Activated CD4-positive, alpha-beta memory T cell treated with anti-CD3 and anti-CD28 coated beads for 36 hours (primary cell): ENCODE measurements at places on chromosomes 4 and X. TPM values are rescaled to one million over a fixed set of nuclear protein-coding genes. Genes with fewer than 3 reads are reported as not detected.

FGB gene
- total RNA-seq: not detected

ZFP92 gene
- total RNA-seq: 1.6 TPM

MAGEC3 gene
- total RNA-seq: not detected

BTK gene
- 0.21 TPM for total RNA-seq

SLC25A53 gene
- total RNA-seq: 3.6 TPM

CFAP47 gene
- not detected for total RNA-seq

- no peak for DNase-seq
Observed at GRCh38 chr4:142959173-142959572, 113.1 kb upstream of the INPP4B start.

GRCh38 chr4:60655356-60655755, 544.8 kb upstream of the ADGRL3 start:
- DNase-seq: no peak

- no peak for DNase-seq
Observed at GRCh38 chr4:120085705-120086104, 19.1 kb upstream of the MAD2L1 start.

DNA sequence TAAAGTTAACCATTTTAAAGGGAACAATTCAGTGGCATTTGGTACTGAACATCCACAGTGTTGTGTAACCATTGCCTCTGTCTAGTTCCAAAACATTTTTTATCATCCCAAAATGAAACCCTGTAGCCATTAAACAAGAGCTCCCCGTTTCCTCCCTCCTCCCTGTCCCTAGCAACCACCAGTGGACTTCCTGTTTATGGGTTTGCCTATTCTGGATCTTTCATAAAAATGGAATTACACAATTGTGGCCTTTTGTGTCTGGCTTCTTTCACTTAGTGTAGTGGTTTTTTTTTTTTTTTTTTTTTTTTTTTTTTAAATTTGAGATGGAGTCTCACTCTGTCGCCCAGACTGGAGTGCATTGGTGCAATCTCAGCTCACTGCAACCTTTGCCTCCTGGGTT, 11.6 kb downstream of the RBMX2 start:
- no peak for DNase-seq

DNA sequence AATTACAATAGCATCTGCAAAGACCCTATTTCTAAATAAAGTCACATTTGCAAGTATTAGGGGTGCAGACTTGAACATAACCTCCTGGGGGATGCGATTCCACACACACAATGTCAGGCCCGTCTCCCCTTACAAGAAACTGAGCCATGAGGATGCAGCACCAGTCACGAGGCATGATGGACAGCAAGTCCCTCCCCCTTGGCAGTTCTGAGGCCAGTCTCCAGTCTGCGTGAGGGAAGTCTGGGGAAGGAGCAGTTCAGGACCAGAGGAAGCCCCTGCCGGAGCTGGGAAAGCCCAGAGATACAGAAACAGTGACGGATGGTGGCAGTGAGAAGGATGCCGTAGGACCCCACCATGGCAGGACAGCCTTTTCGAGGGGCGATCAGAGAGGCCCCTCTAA, 9.4 kb downstream of the FAM53A start:
- no peak for DNase-seq

- DNase-seq: no peak
Observed at GRCh38 chrX:65508851-65509250, 25.7 kb downstream of the LAS1L start.

GRCh38 chrX:110410603-110411002, 52.0 kb downstream of the RTL9 start:
- no peak for DNase-seq

DNA sequence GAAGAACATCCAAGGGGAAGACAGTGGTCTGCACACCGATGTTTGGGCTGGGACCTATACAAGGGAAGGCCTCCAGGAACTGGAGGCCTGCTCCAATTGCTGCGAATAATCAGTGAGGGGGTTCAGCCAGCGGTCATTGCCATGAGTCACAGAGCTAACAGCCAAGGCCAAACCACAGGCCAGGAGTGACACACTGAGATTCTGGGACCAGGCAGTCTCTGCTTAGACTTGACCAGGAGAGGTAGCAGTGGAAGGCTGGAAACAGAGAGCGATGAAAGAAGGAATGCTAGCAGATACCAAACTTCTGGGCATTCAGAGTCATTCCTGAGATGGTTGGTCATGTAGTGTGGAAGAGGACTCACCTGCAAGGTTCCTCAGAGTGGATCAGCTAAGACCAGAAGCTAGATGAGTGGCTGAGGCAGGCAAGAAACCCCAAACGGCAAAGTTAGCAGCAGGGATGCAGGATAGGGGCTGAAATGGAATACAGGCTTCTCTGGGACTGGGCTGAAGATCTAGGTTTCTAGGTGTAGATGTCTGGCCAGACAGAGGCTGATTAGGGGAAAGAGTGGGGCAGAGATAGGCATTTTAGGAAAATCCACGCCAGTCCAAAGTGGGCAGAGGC, 54.7 kb downstream of the CNGA2 start:
- DNase-seq: no peak

GRCh38 chr4:177302371-177303100, 7.1 kb upstream of the NEIL3 start:
- DNase-seq: no peak

DNA sequence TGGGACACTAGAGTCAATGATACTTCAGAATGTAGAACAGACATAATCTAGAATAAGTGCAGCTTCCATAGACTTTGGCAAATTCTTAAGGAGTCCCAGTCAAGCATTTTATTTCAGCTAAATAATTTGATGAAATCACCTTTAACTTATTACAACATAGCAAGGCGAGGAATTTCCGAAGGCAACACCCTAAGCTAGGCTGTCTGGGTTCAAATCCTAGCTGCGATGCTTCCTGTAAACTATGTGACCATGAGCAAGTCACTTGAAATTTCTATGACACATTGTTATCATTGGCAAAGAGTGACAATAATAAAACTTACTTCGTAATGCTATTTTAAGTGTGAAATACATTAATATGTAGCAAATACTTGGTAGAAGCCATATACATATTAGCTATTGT, 679.1 kb downstream of the DMD start:
- DNase-seq: no peak

DNA sequence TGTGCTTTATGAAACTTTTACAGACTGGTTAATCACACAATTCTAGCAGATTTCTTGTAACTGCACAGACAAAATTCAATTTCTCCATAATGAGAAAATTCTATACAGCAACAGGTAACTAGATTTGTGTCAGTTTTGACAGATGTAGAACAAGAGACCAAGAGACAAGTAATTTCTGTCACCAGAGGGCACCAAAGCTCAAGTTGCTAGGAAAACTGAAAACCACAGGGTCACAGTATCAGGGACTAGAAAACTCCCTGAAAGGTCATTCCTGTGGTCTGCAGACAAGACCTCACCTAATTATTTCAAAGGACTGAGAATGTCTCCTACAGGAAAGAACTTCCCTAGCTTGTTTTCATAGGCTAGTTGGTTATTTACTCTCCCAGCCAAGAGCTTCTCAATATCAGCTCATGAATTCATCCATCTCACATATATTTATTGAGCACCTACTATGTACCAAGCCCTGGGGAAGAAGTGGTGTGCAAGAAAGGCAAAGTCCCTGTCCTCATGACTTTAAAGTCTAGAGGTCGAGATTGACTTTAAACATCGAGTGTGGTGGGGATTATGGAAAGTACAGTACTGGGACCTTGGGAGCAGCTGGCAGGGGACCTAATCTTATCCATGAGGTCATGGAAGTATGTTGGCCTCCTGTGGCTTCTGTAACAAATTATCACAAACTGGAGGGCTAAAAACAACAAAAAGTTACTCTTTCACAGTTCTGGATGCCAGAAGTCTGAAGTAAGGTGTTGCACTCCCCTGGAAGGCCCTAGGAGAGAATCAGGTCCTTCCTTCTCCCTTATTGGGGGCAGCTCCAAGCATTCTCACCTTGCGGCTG, 47.8 kb upstream of the SETD7 start:
- peak; percentile 18 for DNase-seq

GRCh38 chrX:43589735-43590134, 66.4 kb upstream of the MAOA start:
- no peak for DNase-seq
